ENCODE measurements at places on chromosomes 2 and 18. TPM values are rescaled to one million over a fixed set of nuclear protein-coding genes. Genes with fewer than 3 reads are reported as not detected.

PER2 gene
- 3.8 TPM for total RNA-seq

UGT1A1 gene
- not detected for total RNA-seq

MYO7B gene
- 0.29 TPM for total RNA-seq

OXER1 gene
- not detected for total RNA-seq

KCNK3 gene
- 21.7 TPM for total RNA-seq

TTR gene
- total RNA-seq = not detected

CTNNA2 gene
- total RNA-seq = 76.2 TPM

SLC66A3 gene
- total RNA-seq = 10.9 TPM

PTPRM gene
- 23.9 TPM for total RNA-seq

ZNF892 gene
- 21.1 TPM for total RNA-seq
